Smooth muscle cell of the umbilical artery (primary cell): ENCODE measurements at places on chromosomes 13 and 19. TPM values are rescaled to one million over a fixed set of nuclear protein-coding genes. Genes with fewer than 3 reads are reported as not detected.

KCTD4 gene
- 0.59 and 0.74 TPM in 2 replicates for total RNA-seq

ZNF578 gene
- 5.9 and 9.5 TPM in 2 replicates for total RNA-seq

LILRA1 gene
- total RNA-seq = not detected in 2 replicates

CADM4 gene
- total RNA-seq = 1.8 and 3.8 TPM in 2 replicates

SLC17A7 gene
- total RNA-seq = not detected in 2 replicates

ANO8 gene
- 4.5 and 7.6 TPM in 2 replicates for total RNA-seq

YJEFN3 gene
- total RNA-seq = 0.65 and 0.89 TPM in 2 replicates

GNA15 gene
- under 0.01 and 0.46 TPM in 2 replicates for total RNA-seq

C19orf73 gene
- 0.89 and 0.97 TPM in 2 replicates for total RNA-seq

CLEC17A gene
- total RNA-seq = not detected in 2 replicates

SIRT2 gene
- total RNA-seq = 40.7 and 55.2 TPM in 2 replicates

MADCAM1 gene
- under 0.01 TPM in 1 of 2 replicates, not detected in the other for total RNA-seq

VSTM1 gene
- total RNA-seq = not detected in 2 replicates

PSG4 gene
- total RNA-seq = 0.30 and 11.0 TPM in 2 replicates

FAAP24 gene
- 0.89 and 1.3 TPM in 2 replicates for total RNA-seq

BCL3 gene
- 9.2 and 9.6 TPM in 2 replicates for total RNA-seq

PLPPR3 gene
- total RNA-seq = 0.59 and 0.78 TPM in 2 replicates

ACER1 gene
- 0.09 TPM in 1 of 2 replicates, not detected in the other for total RNA-seq

IGFL2 gene
- 0.05 and 0.59 TPM in 2 replicates for total RNA-seq

ZNF135 gene
- 3.9 and 4.3 TPM in 2 replicates for total RNA-seq

OR7D2 gene
- total RNA-seq = under 0.01 TPM in 1 of 2 replicates, not detected in the other

RFPL4A gene
- not detected in 2 replicates for total RNA-seq

FREM2 gene
- under 0.01 TPM in 1 of 2 replicates, not detected in the other for total RNA-seq

SLC25A42 gene
- 6.3 and 8.6 TPM in 2 replicates for total RNA-seq

PTOV1 gene
- total RNA-seq = 58.5 and 74.6 TPM in 2 replicates

CEACAM19 gene
- total RNA-seq = 0.30 and 1.9 TPM in 2 replicates

SPART gene
- 180 and 196 TPM in 2 replicates for total RNA-seq

ANGPTL4 gene
- total RNA-seq = 8.6 and 13.4 TPM in 2 replicates

ASF1B gene
- 0.89 and 4.8 TPM in 2 replicates for total RNA-seq
